ENCODE measurements at places on chromosomes 3 and 15.

DNA sequence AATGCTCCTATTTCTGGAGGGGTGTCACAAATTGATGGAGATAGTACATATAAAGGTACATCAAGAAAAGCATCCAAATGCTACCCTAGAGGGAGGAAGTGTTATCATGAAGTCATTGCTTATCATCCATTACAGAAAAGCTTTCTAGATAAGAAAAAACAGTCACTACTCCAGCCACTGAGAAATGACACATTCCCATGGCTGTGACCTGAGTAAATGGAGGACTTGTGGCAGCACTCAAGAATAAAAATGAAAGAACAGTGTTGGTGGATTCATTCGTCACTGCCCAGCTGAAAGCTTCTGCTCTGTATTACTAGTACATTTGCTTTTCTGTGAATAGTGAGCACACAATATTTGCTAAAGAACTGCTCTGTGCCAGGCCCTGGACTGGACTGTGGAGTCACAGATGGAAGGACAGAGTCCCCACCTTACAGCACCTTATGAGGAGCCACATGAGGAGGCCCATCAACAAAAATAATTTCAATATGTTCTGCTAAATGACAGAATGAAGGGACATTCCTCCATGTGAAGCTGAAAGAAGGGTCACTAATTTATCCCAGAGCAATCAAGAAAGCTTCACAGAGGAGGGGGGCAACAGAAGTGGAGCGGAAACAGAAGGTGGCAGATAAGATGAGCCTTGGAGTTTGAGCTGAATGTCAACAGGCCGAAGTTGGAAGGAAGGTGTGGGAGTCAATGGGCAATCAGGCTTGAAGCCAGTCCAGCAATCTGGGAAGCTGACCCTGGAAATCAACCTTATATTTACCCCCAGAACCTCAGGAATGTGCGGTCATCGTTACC is 343.5 kb upstream of the TRIM42 start:
- DNase-seq: no peak

GRCh38 chr15:60395276-60396011 is 2.3 kb downstream of the ANXA2 start:
- DNase-seq: no peak

DNA sequence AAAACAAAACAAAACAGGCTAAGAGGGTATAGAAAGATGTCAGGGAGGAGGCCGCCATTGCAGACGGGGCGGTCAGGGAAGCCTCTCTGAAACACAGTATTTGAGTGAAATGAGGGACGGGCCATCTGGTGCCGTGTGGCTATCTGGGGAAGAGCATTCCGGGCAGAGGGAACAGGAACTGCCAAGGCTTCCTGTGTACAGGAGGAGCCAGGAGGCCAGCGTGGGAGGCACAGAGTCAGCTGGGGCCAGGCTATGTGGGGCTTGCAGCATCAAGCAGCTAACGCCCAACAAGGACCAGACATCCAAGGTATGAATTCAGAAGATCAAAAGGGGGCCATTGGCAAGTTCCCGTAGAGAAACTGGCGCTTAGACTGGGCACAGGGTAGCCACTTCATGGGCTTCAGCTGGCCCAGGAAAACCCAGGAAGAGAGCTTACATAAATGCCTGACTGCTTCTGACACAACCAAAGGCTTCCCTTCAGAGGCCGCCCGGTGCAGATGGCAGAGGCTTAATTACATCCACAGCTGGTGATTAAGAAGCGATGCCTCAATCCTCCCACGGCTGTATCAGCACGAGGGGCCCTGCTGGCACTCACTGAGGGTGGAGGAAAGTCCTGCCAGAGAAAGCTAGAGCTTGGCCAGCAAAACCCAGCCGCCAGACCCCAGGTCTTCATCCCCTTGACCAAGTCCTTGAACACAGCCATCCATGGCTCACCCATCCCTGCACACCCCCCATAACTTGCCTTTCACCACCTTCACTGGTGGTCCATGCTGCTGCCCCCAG is 144.9 kb downstream of the MEGF11 start:
- no peak for DNase-seq

- no peak for DNase-seq
These were observed 45.1 kb upstream of the PHLDB2 start for GRCh38 chr3:111813979-111814378.

- DNase-seq: no peak
These were observed 2.0 kb upstream of the NFKBIZ start for GRCh38 chr3:101847328-101847727.

DNA sequence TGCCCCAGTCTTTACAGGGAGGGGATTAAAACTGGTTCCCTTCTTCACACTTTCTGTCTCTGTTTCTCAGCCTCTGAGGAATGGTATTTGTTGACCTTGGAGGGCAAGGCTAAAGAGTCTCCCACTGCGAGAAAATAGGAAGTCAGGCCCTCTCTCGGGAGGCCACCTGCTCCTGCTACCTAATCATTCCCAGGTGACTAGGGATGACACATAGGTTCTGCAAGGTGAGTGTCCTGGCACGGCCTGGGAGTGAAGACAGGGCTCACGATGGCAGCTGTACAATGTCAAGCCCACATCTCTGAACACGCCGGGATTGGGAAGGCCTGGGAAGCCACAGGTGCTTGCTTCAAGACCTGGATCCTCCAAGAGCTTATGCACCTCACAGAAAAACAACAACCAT is 314.2 kb downstream of the NTRK3 start:
- DNase-seq: no peak

GRCh38 chr3:44342176-44342790 is 3.7 kb downstream of the TCAIM start:
- DNase-seq: no peak

DNA sequence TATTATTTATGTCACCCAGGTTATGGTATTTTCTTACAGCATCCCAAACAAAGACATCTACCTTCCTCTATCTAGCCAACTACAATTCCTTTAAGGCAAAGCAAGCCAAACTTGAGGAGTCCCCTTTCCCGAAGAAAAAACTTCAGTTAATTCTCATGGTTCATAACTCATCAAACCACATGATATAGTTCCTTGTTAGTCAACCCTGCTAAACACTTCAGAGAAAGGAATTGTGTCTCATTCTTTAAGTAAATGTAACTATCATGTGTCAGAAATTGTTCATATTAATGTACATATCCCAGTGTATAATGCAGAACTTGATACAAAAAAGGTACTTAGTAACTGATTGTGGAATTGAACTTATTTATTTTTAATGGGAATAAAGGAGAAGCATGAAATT is 44.4 kb downstream of the ST3GAL6 start:
- no peak for DNase-seq

- no peak for DNase-seq
These were observed 71.3 kb upstream of the CGNL1 start for GRCh38 chr15:57305009-57305408.

Measured in CD4-positive, alpha-beta T cell treated with Interferon alpha-2 for 1 hour (primary cell).